ENCODE measurements at places on chromosomes 1 and 21.
A peak's percentile ranks its signal among the peaks of the same experiment; 100 is the strongest.

DNA sequence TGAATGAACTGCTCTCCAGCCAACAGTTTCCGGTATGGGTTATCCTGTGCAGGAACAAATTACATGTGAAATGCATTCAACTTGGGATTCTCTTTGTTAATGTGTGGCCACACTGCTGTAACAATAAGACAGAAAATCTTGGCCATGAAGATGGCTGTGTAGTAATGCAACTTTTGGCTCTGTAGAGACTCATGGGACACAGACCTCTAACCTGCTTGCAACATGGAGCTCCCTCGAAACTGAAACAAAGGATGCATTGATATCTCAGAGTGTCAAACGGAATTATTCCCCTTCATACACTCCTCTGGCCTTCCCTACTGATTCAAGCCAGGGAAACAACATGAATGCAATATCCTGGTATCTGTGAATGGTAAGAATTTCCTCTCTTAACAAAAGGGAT lies 559.3 kb upstream of the ZRANB2 start:
- DNase-seq: no peak

DNA sequence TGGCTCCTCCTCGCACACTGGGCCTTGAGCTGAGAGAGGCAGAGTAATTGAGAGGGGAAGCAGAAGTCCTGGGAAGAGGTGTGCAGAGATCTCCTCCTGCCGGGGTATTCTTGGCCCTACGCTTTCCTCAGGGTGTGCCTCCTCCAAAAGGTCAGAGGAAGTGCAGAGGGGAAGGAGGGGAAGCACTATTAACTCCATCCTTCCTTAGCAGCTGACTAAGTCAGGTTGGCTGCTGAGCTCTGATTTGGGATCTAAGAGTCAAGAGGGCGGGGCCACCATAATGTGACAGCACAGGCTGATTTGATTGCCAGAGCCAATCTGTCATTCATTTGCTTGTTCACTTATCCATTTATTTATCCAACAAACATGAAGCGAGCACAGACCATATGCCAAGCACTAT lies 12.3 kb downstream of the ATP2B4 start:
- no peak for DNase-seq

- peak; percentile 24 for DNase-seq
Observed at GRCh38 chr1:185477638-185478580, 160.9 kb upstream of the IVNS1ABP start.

- no peak for DNase-seq
Observed at GRCh38 chr1:24080131-24080530, 31.8 kb downstream of the MYOM3 start.

GRCh38 chr1:91715416-91716000 lies 170.4 kb downstream of the TGFBR3 start:
- DNase-seq: no peak

- DNase-seq: no peak
Observed at GRCh38 chr1:243725075-243725474, 125.0 kb downstream of the AKT3 start.

- DNase-seq: no peak
Observed at GRCh38 chr1:152801333-152801732, 4.8 kb downstream of the LCE1D start.

- no peak for DNase-seq
Observed at GRCh38 chr1:79852004-79852403, 845.5 kb upstream of the ADGRL4 start.

GRCh38 chr1:105626276-105626987 lies 1430.0 kb upstream of the PRMT6 start:
- DNase-seq: no peak

GRCh38 chr1:180909462-180909976 lies 3.2 kb upstream of the KIAA1614 start:
- DNase-seq: no peak

DNA sequence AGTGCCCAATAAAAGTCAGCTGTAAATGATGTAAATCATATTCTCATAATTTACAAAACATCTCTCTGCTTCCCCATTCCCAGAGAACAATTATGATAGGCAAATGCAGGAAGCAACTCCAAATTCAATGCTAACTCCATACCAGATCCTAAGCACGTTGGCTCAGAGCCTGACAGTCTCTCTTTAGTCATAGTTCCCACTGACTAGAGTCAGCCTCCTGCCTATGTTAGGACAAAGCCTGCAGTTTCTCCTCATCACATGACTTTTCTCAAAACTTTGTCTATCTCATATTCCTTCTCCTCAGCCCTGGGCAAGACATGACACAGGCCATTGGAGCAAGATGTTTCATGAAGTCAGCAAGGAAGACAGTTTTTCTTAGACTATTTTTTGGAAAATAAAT lies 101.5 kb upstream of the COL24A1 start:
- DNase-seq: no peak

- no peak for DNase-seq
Observed at GRCh38 chr21:42650441-42651421, 2.7 kb upstream of the PDE9A start.

DNA sequence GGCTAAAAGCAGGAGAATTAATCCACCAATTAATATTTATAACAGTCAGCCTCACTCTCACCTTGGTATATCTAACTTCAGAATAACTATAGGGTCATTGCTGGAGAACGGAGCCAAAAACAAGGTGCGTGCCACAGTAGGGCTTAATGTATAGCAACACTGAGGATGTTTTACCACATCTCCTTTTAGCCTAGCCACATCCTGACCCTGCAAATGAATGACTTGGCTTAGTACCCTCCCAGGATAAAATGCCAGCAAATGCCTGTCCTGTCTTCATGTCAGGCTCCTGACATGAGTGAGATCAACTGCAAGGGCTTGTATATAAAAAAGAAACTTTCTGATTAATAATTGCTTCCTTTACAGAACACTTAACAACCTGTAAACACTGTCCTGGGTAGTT lies 2.7 kb upstream of the CDC42BPA start:
- DNase-seq: no peak

GRCh38 chr1:41870076-41870562 lies 48.6 kb downstream of the HIVEP3 start:
- DNase-seq: no peak
